ENCODE measurements at places on chromosomes 12 and 14.

GRCh38 chr14:99546234-99546879, 57.6 kb downstream of the CCDC85C start:
- no peak for DNase-seq

DNA sequence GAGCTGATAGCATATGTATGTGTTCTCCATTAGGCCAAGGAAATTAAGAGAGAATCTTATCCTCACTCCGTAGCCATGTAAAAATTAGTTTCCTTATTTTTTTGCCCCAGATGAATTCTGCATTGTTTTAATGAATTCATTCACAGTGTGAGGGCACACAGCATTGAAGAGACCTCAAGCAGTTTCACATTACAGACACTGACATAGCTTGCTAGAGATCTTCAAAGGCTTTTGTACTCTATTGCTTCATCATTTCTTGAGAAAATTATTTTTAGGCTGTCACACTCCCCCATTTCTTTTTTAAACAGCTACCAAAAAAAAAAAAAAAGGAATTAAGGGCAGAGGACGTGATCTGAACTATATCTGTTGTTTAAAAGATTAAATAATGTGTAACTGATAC, 251.1 kb downstream of the BCAT1 start:
- no peak for DNase-seq

GRCh38 chr14:90398841-90399540, 2.2 kb downstream of the CALM1 start:
- DNase-seq, result no peak

- no peak for DNase-seq
Measured at GRCh38 chr12:53759261-53759660, 7.5 kb upstream of the CISTR start.

DNA sequence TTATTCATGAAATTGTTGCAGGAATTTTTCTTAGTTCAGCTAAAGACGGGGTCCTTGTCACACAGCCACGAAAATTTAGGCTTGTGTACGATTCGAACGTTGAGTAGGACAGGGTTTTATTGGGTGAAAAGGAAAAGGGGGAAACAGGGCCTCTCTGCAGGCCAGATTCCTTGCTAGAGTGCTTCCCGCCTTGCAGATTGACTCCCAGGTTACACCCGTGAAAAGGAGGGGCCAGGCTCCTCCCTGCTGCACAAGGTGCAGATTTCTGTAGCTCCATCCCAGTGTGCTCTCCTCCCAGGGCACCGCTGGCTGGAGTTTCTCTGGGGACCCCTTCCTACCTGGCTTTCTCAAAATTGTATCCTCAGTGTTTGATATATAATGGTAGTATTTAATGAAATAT, 221.5 kb downstream of the ERC1 start:
- no peak for DNase-seq

GRCh38 chr12:94240171-94240570, 91.8 kb downstream of the PLXNC1 start:
- DNase-seq, result no peak
